ENCODE measurements at places on chromosomes 6 and 20. TPM values are rescaled to one million over a fixed set of nuclear protein-coding genes. Genes with fewer than 3 reads are reported as not detected.

Gene TRIM40
- total RNA-seq: not detected

Gene PROKR2
- not detected for total RNA-seq

Gene SERAC1
- 10.6 TPM for total RNA-seq

Gene ADGB
- total RNA-seq: not detected

Gene CDH26
- 0.14 TPM for total RNA-seq

Gene MCHR2
- not detected for total RNA-seq

Gene DZANK1
- total RNA-seq: 0.85 TPM

Gene HLA-F
- 2.6 TPM for total RNA-seq

Gene OPN5
- total RNA-seq: not detected

Gene METTL24
- total RNA-seq: 0.43 TPM

Gene RIMS4
- under 0.01 TPM for total RNA-seq

Gene HLA-DQA1
- total RNA-seq: not detected

Gene GOPC
- 51.6 TPM for total RNA-seq

Gene PSORS1C1
- total RNA-seq: 1.7 TPM

Gene TFAP2C
- under 0.01 TPM for total RNA-seq

Gene MEI4
- total RNA-seq: not detected

Gene COL20A1
- total RNA-seq: not detected

Gene BMP6
- total RNA-seq: 70.7 TPM

Gene HCRTR2
- not detected for total RNA-seq

Gene TCP11
- not detected for total RNA-seq

Gene TMEM74B
- total RNA-seq: not detected

Gene TRIM10
- not detected for total RNA-seq

Gene DPPA5
- total RNA-seq: not detected

Gene RBBP8NL
- total RNA-seq: not detected

Data from smooth muscle cell of bladder (primary cell).